Tibial nerve (tissue), 4 donors: ENCODE measurements at places on chromosomes 1 and 21.

DNA sequence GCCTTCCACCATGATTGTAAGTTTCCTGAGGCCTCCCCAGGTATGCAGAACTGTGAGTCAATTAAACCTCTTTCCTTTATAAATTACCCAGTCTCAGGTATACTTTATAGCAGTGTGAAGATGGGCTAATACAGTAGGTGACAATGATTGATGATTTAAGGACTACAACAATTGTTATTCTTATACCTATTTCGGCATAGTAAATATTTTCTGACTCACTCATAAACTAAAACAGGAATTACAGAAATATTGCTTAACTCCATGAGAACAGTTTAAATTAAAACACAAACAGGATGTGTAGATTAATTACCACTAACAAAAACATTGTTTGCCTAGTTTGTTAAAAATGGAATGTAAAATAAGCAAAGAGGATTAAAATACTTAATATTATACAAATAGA is 839.9 kb downstream of the LTN1 start:
- H3K4me1 ChIP-seq, result no peaks in the 10 kb centered on the region
- no peak overlapping the region for H3K4me3 ChIP-seq
- no peaks in the 10 kb centered on the region for H3K27me3 ChIP-seq
- H3K27ac ChIP-seq, result no peak overlapping the region

DNA sequence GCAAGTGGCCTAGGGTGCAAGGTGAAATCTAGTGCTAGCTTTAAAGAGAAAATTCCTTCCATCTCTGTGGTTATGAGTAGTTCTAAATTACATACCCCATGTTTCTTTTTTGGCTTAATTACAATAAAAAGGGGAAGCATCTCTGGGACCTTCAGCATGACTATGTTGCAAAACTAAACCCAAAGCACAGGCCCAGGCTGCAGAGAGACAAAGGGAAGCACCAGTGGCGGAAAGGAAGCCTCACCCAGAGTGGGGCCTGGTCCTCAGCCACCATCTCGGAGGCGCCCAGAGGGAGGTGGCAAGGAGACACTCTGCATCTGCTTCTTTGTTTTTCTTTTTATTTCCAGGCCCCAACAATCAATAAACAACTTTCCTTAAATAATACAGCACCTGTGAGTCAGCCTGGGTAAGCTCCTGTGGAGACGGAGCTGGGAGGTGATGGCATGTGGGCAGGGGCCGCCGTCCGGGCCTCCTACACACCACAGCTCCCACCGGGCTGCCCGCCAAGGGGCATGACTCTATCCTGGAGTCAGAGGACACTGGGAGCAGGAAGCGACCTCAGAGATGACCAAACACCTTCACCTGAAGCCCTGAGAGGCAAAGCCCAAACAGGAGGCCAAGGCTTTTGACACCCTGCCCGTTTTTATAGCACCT is 21.7 kb downstream of the ITPKB start:
- H3K4me3 ChIP-seq, result no peak overlapping the region
- DNase-seq, result no peak
- peaks cover 68% of the 10 kb centered on the region for H3K4me1 ChIP-seq
- H3K27ac ChIP-seq, result no peak overlapping the region

DNA sequence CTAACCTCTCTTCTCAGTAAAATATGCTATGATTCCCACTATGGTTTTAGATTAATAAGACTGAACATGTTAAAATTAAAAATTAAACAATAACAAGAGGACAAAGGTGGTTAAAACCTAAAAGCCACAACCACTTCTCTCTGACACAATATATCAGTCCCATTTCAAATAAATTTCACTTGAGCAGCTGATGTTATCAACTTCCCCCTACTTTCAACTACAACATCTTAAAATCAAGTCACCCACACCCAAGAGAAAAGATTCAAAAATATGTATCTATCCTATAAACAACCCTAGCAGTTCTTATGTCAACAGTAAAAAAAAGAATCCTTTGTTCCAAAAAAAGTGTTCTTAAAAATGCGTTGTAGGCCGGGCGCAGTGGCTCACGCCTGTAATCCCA is 7.5 kb downstream of the PUM1 start:
- no peak overlapping the region for H3K27ac ChIP-seq
- no peaks in the 10 kb centered on the region for H3K36me3 ChIP-seq
- no peak for DNase-seq
- H3K4me1 ChIP-seq, result peaks cover 21% of the 10 kb centered on the region
- H3K4me3 ChIP-seq, result no peak overlapping the region

GRCh38 chr1:59194621-59195020 is 102.3 kb upstream of the FGGY start:
- no peaks in the 10 kb centered on the region for H3K36me3 ChIP-seq
- no peak overlapping the region for H3K27ac ChIP-seq
- no peak overlapping the region for H3K4me3 ChIP-seq
- no peaks in the 10 kb centered on the region for H3K27me3 ChIP-seq
- no peaks in the 10 kb centered on the region for H3K4me1 ChIP-seq
- no peak for DNase-seq

DNA sequence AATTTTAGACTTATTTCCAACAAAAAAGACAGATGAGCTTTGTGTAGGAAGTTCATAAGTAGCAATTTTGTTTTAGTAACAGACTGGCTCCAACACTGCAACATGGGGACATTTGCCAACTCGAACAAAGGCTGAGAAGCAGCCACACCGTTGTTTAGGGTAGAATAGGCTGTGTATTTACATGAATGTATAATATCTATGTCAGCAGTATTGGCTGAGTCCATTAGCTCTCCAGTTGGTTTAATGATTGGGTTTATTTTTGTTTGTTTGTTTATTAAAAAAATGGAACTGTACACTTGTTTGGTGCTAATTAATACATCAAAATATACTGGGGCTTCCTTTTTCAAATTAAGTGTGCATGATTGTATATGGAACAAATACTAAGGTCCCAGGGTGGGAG is 7.3 kb upstream of the TMCO2 start:
- no peak for DNase-seq
- H3K36me3 ChIP-seq, result peaks cover 38% of the 10 kb centered on the region
- H3K27me3 ChIP-seq, result no peaks in the 10 kb centered on the region
- H3K4me3 ChIP-seq, result no peak overlapping the region
- no peaks in the 10 kb centered on the region for H3K4me1 ChIP-seq

DNA sequence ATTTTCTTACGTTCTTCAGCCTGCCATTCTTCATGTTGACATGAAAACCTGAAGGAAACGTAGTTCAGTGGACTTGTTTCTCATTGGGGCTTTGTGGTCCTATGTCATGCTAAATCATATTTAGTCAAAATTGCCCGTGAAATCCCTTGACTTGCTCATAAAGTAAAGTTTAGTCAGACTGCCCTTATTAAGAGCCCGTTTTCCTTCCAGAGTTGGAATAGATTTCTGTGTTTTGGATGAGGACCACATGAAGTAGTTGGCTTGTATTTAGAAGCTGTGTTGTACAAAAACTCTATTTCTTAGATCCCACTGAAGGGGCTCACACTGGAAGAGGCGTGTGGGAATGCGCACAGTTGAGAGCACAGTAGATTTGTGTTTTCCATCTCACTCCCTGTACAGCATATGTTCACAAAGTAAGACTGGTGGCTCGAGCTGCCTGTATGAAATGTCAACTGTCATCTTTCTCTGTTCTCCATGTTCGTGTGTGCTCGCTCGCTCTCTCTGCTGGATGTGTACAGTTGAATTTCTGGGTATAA is 42.4 kb downstream of the CAMTA1 start:
- H3K4me1 ChIP-seq, result no peaks in the 10 kb centered on the region
- H3K27ac ChIP-seq, result no peak overlapping the region
- no peaks in the 10 kb centered on the region for H3K36me3 ChIP-seq
- no peak overlapping the region for H3K4me3 ChIP-seq
- no peak for DNase-seq
- H3K27me3 ChIP-seq, result no peaks in the 10 kb centered on the region

DNA sequence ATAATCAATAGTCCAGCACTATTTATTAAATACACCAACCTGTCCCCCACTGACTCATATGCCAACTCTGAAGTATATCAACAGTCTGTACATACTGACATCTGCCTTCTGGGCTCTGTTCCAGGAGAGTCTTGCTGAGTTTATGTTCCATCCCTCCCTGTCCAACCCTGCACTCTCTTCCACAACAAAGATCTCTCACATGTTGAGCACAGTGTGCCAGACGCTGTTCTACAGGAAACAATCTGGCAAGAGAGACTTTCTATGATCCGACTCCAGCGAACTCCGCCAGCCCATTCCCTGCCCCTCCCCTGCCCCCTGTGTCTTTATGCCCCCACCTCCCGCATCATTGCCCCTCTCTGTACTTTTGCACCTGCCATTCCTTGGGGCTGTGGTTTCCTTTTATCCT is 3.4 kb downstream of the LACTBL1 start:
- no peaks in the 10 kb centered on the region for H3K4me1 ChIP-seq
- H3K27me3 ChIP-seq, result no peaks in the 10 kb centered on the region
- H3K36me3 ChIP-seq, result no peaks in the 10 kb centered on the region
- DNase-seq, result no peak
- H3K27ac ChIP-seq, result no peak overlapping the region

DNA sequence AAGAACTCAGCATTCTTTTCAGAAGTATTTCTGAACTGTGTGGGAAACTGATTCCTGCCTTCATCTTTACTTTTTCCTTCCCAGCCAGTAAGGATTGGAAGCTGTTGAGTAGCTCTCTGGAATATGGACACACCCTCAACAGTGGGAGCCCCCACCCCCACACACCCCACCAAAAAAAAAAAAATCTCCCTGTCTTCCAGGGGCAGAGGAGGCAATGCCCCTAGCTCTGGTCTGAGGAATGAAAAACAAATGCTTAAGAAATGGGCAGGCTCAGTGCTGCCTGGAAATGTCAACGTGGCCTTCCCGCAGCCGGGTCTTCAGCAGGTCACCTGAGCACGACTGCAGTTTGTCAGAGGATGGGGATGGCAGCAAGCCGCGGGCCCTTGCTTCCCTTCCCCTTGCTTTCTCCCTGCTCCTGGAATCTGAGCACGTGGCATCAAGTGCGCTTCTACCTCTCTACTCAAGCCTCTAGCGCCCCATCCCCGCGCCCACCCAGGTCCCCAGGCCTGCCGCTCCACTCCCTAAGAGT is 479 bp downstream of the RGS16 start:
- no peak for DNase-seq
- H3K27me3 ChIP-seq, result no peaks in the 10 kb centered on the region
- H3K27ac ChIP-seq, result peak overlapping the region; percentile 33
- peak overlapping the region; percentile 34 for H3K4me3 ChIP-seq
- no peaks in the 10 kb centered on the region for H3K36me3 ChIP-seq

GRCh38 chr1:163874070-163874469 is 552.3 kb downstream of the NUF2 start:
- no peak overlapping the region for H3K4me3 ChIP-seq
- peaks cover 17% of the 10 kb centered on the region for H3K4me1 ChIP-seq
- no peaks in the 10 kb centered on the region for H3K27me3 ChIP-seq
- no peaks in the 10 kb centered on the region for H3K36me3 ChIP-seq

DNA sequence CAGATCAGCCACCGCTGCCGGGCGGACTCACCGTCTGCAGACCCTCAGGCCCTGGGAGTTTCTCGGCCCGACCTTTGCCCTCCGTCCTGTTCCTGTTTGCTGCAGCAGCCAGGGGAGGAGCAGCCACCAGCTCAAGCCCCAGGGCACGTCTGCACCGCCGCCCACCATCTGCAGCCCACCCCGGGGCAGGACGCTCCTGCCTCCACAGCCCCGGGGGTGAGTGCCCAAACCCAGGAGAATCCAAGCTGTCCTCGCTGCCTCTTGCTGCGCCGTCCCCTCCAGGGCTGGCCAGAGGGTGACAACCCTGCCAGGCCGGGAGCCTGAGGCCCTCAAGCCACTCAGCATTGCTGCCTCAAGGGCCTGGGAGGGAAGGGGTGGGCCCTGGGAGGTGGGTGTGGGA is 1.2 kb upstream of the SLC25A34 start:
- no peak for DNase-seq
- H3K27me3 ChIP-seq, result no peaks in the 10 kb centered on the region
- peaks cover 35% of the 10 kb centered on the region for H3K4me1 ChIP-seq

DNA sequence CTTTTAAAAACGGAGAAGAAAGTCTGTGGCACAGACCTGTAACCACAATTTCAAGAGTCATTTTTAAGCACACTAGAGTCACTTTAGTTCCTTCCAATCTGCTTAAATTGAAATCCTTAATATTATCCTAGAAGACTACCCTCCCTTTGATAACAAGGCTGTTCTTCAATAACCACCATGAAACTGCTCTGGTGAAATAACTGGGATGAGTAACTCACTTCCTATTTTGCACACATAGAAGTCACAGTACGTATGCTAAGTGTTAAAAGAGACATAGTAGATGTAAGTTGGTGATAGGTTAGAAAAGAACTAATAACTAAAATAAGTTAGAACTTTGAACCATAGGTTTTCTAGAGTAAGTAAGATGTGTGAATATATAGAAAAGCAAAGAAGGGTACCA is 107.8 kb downstream of the NME7 start:
- no peak for DNase-seq
- H3K4me1 ChIP-seq, result no peaks in the 10 kb centered on the region
- no peak overlapping the region for H3K4me3 ChIP-seq
- H3K27me3 ChIP-seq, result no peaks in the 10 kb centered on the region
- H3K36me3 ChIP-seq, result peaks cover 30% of the 10 kb centered on the region

DNA sequence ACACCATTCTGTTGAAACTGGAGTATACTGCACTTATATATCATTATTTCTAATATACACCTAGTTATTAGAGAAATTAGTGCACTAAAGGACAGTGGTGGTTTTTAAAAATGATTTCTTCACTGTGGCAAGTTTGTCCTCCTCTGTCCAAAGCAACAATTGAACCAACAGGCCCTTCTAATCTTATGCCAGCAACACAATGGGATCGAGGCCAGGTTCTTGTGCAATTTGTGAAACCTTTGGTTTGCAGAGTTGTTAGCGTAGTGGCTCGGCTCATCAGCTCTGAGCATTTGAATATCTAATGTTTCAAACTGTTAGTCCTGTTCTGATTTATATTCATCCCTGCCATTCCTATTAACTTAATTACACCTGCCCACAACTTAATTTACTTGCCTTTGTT is 9.9 kb upstream of the LRRC39 start:
- no peaks in the 10 kb centered on the region for H3K27me3 ChIP-seq
- H3K4me1 ChIP-seq, result no peaks in the 10 kb centered on the region
- H3K27ac ChIP-seq, result peak overlapping the region; percentile 45
- DNase-seq, result no peak
- no peak overlapping the region for H3K4me3 ChIP-seq
- H3K36me3 ChIP-seq, result no peaks in the 10 kb centered on the region
